Left renal pelvis (tissue), 4 donors: ENCODE measurements at places on chromosomes 16 and 17.

DNA sequence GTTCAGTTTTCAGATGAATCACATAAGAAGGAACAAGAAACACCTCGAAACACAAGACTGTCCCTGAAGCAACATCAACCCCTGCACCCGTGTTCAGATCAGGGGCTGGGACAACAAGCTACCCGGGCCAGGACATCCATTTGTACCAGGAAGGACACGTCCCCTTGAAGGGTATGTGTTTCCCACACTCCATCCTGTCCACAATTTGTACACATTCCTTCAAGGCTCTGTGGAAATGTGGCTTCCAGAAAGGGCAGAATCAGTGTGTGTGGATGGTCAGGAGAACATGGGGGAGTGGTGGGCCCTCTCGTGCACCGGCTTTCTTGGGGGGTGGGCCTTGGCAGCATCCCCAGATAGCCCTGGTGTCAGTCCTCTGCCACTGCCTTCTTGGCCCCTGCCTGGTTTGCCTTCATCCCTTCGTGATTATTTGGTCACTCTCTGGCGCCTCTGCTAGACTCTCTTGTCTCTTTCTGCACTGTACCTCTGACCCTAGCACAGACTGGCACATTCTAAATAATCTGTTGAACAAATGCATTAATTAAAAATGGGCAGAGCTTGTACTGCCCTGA lies 10.3 kb downstream of the KIFC3 start:
- DNase-seq: no peak

- no peak for DNase-seq
These were observed 16.5 kb downstream of the CRISPLD2 start for GRCh38 chr16:84836234-84836647.

GRCh38 chr17:58337600-58338453 lies 9.2 kb upstream of the TSPOAP1 start:
- DNase-seq: no peak

- no peak for DNase-seq
These were observed 22.9 kb downstream of the IKZF3 start for GRCh38 chr17:39841134-39841683.

DNA sequence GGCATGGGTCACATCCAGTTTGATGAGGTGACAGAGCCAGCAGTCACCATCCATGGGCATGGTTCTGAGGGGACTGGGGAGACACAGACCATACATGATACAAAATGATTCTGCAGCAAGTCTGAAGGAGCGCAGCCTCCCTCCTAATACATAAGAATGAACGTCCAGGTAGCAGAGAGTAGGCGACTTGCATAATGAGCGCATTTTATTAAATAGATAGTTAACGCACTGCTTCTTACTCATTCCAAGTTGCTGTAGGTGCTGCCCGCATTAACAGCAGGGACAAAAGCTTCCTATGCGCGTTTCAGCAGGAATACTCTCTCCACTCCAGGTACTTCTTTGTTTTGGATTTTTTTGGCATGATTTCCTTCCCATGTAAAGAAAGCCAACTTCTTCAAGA lies 73.8 kb downstream of the SLC5A11 start:
- DNase-seq: no peak

- no peak for DNase-seq
These were observed 29.2 kb upstream of the SKAP1 start for GRCh38 chr17:48459070-48459844.

- DNase-seq: no peak
These were observed 200.4 kb downstream of the LGALS9B start for GRCh38 chr17:20266806-20267458.

DNA sequence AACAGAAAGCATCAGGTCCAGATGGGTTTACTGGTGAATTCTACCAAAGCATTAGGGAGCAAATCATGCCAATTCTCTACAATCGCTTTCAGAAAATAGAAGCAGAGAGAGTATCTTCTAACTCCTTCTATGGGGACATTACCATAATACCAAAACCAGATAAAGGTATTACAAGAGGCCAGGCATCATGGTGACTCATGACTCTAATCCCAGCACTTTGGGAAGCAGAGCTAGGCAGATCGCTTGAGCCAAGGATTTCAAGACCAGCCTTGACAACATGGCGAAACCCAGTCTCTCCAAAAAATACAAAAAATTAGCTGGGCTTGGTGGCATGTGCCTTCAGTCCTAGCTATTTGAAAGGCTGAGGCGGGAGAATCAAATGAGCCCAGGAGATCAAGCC lies 23.0 kb downstream of the HBQ1 start:
- no peak for DNase-seq

DNA sequence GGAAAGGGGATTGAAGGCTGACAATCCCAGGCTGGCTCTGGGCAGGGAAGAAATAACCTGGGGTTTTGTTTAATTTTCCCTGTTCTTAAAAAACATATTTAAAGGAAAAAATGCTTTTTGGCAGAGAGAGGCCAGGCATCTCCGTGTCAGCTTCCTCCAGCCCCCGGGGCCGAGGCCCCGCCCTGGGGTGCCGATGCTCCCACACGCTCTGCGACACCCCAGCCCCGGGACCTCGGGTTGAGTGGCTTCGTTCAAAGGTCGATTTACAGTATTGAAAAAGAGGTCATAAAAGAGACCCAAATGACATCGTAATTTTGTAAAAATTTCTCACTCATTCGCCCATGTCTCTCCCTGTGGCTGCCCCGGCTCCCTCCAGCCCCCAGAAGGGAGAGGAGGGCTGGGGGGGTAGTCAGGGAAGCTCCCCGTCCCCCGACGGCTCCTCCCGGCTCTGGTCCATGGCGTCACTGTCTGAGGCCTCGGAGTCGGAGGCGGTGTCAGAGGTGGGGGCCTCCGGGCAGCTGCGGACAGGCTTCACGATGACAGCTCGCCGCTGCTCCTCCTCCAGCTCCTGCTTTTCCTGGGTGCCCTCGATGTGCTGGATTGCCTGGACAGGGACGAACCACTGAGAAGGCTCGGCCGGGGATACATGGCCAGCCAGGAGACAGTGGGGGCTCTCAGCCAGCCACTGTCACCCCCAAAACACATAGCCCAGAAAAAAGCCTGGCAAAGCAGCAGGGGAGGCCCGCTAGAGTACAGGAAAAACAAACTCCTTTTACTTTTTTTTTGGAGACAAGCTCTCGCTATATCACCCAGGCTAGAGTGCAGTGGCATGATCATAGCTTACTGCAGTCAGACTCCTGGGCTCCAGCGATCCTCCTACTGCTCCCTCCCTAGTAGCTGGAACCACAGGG lies 14.9 kb downstream of the TFAP4 start:
- no peak for DNase-seq

DNA sequence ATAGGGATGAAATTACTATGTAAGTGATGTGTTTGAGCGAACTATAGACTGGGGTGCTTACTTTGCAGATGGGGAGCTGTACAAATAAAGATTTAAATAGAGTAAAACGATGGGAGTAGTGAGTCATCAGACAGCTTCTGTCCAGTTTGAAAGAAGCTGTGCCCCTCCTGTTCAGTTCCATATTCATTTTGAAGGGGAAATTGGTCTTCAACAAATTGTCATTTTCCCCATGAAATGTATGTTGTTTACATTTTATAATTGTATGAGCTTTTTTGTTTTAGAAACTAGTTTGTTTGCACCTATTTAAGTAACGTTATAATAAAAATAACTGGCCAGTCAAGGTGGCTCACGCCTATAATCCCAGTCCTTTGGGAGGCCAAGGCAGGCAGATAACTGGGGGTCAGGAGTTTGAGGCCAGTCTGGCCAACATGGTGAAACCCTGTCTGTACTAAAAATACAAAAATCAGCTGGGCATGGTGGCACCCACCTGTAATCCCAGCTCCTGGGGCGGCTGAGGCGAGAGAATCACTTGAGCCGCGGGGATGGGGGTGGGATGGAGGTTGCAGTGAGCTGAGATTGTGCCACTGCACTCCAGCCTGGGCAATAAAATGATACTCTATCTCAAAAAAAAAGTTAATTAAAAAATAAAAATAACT lies 20.2 kb downstream of the SEC14L1 start:
- DNase-seq: no peak

DNA sequence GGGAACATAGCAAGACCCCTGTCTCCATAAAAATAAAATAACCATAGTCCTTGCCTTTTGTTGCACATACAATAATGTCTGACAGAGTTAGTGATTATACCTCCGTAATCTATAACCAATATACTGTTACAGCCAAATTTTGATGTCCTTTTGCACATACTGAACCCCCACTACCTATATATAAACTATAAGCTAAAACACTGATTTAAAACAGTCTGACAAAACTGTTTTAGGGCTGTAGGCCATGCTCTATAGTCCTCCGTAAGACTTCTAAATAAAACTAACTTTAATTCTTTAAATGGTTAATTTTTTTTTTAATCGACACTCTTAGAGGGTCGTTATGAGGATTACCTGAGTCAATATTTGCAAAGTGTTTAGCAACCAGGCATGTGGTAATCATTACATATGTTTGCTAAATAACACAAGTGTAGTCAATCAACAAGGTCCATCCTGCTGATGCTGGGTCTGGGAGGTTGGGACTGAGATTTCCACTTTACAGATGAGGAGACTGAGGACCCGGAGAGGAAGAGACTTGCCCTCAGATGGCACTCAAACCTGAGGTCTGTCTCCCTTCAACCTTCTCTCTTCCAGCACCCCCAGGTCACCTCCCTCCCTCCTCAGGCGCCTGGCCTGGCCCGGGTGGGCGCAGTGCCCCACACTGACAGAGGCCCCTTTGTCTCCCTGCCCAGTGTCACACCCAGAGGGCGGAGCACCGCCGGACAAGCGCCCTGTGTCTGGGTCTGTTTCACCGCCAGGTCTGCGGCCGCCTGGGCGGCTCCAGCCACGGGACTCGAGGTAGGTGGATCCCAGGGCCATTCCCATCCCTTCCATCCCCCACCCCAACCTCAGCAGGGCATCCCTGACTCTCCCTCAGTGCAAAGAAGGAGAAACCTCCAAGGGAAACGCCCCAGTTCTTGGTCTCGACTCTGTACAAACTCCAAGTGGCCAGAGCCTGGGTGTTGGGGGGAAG lies 10.3 kb downstream of the ZNF385C start:
- DNase-seq: no peak

- DNase-seq: no peak
These were observed 2.2 kb upstream of the NF1 start for GRCh38 chr17:31092475-31093064.
